ENCODE measurements at places on chromosomes 2 and 18. TPM values are rescaled to one million over a fixed set of nuclear protein-coding genes. Genes with fewer than 3 reads are reported as not detected.

Gene TMEFF2
- 0.60 TPM for polyA plus RNA-seq

Gene OXER1
- polyA plus RNA-seq, result 3.0 TPM

Gene AQP12B
- polyA plus RNA-seq, result 5.5 TPM

Gene ITGB6
- polyA plus RNA-seq, result 2.5 TPM

Gene NAGK
- polyA plus RNA-seq, result 60.0 TPM

Gene MEIS1
- polyA plus RNA-seq, result 14.2 TPM

Gene CYP27A1
- 14.6 TPM for polyA plus RNA-seq

Gene HAUS1
- 24.0 TPM for polyA plus RNA-seq
